ENCODE measurements at places on chromosomes 13 and 19.

DNA sequence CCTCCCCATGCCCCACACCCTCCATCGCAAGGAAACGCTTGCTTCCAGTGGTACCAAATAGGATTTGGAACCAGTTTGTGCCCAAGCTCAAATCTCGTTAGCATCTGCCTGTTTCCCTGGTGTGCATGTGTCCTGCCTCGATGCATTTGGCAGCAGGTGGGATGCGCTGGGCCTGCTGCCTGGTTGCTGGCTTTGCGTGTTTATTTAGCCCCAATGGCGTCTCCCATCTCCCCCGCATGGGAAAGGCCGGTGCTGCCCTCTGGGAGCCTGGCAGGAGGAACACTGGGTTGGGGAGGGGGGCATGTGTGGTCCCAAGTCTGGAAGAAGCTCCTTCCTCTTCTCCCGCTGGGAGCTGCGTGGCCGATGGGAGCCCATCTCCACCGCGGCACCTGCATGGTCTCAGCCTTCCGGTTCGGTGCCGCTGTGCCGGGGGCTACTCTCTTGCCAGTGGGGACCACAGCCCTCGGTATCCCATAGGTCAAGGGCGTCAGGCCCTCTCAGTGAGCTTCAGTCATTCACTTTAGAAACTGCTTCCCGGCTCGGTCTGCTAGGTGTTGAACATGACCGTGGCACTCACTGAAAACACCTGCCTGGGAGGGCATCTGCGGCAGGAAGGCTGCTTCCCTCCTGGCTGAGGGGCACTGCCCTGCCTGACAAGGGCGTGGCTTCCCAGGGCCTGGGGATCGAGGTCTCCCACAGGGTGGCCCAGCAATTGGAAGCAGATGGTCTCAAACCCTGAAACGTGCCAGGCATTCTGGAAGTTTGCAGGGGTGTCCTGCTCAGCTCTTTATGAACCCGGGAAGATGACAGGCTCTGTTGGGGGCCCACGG lies 11.8 kb upstream of the F7 start:
- DNase-seq = no peak

- no peak for DNase-seq
Observed at GRCh38 chr13:43315522-43315921, 292.1 kb downstream of the DNAJC15 start.

DNA sequence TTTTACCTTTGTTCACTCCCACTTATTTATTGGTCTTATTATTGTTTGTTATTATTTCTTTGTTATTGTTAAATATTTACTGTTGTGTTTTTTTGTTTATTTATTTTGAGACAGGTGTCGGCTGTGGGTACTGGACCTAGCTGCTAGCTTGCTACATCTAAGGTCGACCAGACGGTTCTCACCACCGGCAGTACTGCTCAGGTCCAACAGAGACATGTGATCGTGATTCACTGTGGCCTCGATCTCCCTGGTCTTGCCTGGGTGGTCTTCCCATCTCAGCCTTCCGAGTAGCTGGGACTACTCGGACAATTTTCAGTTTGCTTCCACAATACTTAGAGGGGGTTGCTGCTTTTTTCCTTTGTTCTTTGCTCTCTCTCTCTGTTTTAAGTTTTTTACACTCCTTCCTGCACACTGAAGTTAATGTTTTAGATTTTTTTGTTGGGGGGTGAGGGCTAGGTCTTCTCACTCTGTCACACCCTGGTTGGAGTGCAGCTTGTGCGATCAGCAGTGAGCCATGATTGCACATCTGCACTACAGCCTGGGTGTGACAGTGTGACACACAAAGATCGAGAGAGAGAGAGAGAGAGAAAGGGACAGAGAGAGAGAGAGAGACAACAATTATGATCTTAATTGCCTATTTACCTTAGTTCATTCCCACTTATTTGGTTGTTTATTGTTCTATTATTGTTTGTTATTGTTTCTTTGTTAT lies 1432.4 kb downstream of the UQCRFS1 start:
- DNase-seq = no peak

- DNase-seq = no peak
Observed at GRCh38 chr19:42697884-42698283, 42.4 kb downstream of the PSG3 start.

GRCh38 chr19:38728752-38729541 lies 15.3 kb downstream of the CAPN12 start:
- DNase-seq = no peak
